Activated CD4-positive, alpha-beta T cell treated with anti-CD3 and anti-CD28 coated beads for 48 hours (primary cell): ENCODE measurements at places on chromosomes 7 and 10.
A peak's percentile ranks its signal among the peaks of the same experiment; 100 is the strongest.

DNA sequence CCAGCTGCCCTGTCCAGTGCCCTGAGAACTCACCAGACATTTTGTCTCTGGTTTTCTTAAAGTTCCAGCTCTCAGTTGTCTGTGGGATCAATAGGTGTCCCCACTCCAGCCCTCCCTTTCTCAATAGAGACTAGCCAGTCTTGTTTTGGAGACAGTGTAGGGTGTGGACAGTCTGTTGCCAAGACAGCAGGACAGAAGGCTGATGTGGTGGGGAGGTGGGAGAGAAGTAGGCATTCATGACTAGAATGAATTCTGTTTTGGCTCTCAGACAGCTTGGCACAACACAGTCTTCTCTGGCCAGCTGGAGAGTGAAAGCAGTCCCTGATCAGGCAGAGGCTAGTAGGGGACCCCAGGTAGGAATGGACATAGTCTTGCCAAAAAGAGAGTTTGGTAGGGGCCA, 467.0 kb upstream of the PODXL start:
- DNase-seq, result no peak

DNA sequence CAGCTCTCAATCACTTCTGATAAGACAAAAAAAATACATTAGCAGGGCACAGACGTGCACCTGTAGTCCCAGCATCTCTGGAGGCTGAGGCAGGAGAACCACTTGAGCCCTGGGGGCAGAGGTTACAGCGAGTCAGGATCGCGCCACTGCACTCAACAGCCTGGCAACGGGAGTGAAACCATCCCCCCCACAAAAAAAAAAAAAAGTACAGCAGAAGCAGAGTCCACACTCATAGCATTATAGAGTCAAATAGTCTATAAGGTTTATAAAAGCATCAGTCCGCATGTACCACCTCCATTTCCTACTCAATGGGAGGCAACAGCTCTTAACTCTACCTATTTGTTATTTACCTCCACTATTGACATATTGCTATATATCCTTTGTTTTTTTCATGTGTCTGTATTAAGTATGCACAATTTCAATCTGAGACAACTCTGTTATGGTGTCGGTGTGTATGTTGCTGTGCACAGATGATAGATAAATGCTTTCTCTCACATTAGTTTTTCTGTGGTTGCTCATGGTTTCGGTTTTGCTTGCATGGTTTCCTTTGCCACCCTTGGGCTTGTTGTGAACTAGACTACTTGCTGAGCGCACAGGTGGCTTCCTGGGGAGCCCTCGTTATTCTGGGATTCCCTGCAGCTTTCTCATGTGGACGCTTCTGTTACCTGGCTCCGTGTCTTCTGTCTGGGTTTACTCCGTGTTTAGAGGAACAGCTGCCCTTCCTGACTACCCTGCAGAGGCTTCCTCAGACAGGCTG, 40.4 kb downstream of the PROSER2 start:
- DNase-seq, result peak; percentile 69

GRCh38 chr7:151679881-151680612, 160.4 kb upstream of the RHEB start:
- peak; percentile 4 for DNase-seq

DNA sequence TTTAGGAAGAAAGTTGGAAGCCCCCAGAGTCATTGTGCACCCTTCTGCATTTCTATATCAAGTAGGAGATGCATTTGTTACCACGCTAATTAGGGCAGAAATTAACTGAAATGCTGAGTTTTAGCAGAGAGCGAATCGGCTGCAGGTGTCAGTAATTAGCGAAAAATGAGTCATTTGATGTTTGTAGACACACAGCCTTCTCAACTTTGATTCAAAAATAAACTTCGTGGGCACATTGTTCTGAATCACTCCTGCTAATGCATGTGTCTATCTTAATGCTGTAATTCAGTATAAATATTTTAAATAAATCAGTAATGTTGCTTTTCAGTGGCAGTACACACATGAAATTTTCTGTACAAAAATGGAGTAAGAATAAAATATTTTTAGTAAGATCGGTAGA, 109.5 kb upstream of the CARD11 start:
- DNase-seq, result no peak

DNA sequence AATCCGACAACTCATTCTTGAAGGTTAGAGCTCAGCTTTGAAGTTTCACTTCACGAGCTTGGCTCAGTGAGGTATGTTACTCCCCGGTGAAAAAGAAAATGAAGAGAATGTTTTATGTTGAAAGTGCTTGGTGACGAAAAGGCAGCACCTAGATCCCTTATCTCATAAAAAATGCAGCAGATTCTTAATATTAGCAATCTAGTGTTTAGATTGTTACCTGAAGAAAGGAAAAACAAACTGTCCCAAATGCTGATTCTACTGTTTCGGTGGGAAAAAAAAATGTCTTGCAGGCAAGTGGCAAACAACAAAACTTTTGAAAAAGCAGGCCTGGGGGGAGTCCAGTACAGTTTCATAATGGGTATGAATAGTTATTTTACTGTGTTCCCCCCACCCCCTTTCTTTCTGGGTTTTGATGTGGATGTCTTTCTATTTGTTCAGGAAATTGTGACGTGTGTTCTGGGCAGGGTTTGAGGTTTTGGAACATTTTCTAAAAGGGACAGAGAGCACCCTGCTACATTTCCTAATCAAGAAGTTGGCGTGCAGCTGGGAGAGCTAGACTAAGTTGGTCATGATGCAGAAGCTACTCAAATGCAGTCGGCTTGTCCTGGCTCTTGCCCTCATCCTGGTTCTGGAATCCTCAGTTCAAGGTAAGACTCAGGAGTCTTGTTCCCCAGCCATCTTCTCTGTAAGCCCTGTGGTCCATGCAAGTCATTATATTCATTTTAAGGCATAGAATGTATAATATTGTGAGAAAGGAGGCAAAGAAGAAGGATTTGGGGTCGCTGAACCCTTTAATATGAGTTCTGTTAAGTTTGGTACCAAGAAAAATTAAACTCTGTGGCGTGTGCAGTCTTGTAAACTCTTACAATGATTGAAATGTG, at the start of gene SRGN:
TSS of gene SRGN (plus strand) at position 514 of the 881 bp plus-strand sequence. CDS start at position 569, 55 bp downstream.
- peak; percentile 82 for DNase-seq

- DNase-seq, result no peak
Measured at GRCh38 chr10:28777911-28778310, 100.6 kb downstream of the BAMBI start.

DNA sequence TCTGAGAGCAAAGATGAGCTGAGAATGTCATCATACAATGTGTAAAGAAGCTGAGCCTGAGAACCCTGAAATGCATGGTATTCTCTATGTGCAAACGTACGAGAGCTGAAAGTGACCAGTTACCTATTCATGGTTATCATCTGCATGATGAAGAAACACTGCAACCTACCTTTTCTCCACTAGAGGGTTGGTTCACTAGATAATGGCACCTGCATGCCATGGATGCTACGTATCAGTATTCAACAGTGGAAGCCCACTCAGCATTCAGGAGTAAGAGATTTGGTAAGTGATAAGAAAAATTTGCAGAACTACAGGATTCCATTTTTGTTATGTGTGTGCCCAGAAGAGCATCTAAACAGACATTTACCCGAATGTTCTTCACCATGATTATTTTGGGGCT, 145.4 kb downstream of the PTPRN2 start:
- DNase-seq, result no peak

GRCh38 chr10:14124941-14125340, 205.8 kb downstream of the FRMD4A start:
- DNase-seq, result no peak

GRCh38 chr10:4069491-4069890, 284.5 kb upstream of the KLF6 start:
- no peak for DNase-seq

- no peak for DNase-seq
Measured at GRCh38 chr10:122178655-122179054, 92.4 kb upstream of the BTBD16 start.

DNA sequence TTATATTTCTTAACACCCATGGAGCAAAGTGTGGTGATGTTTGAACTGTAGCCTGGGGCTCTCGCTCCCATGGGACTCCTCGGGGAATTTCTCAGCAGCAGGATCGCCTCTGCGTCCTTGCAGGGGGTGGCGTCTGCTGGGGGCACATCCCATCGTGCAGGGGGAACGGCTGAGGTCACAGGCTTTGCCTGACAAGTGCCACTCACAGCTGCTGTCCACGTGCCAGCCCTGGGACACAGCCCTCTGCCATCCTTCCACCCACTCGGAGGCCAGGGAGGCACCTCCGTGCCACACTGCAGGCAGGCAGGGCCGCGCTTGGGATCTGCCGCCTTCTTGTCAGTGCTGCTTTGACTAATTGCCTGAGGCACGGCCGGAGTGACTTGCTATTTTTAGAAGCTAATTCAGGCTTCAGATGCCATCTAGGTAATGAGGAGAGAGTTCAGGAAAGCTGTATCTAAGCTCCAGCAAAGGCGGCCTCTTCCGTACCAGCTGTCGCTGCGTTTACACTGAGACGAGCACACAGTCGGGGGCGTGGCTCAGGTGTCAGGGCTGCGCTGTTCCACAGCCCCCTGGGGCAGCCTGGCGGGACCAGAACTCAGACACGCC, 45.7 kb downstream of the PITRM1 start:
- no peak for DNase-seq
